ENCODE measurements at places on chromosomes 6 and 20.

- no peak for DNase-seq
These were observed 138.0 kb downstream of the THBS2 start for GRCh38 chr6:169115632-169116031.

DNA sequence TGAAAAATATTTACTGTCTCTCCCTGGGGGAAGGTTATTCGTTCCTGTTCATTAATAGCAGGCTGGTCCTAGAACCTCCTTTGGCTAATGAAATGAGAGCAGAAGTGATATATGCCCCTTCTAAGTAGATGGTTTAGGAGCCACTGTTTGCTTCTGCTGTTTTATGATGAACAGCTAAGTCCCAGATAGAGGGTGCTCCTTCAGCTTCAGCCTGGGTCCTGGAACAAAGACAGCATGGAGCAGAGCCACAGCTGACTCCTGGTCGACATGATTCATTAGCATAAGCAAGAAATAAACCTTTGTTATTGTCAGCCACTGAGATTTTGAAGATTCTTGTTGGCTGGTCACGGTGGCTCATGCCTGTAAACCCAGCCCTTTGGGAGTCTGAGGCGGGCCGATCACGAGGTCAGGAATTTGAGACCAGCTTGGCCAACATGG is 47.8 kb upstream of the ARMC2 start:
- DNase-seq = no peak

DNA sequence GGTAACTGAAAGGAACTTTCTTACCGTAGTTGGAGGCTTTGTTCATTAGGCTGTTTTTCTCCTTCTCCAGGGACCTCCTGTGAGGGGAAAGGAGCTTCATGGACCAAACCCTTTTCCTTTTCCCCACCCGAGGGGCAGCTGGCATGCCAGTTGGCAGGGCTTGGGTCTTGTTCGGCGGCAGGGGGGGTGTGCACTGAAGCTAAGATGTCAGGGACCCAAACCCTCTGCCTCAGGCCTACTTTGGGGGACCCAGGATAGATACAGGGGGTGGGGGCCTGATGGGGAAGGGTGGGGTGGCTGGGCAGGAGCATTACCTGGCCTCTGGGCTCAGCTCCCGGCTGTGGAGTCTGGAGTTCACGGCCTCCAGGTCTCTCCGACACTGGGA is 14.9 kb downstream of the CCDC167 start:
- DNase-seq = no peak

GRCh38 chr6:147054871-147055270 is 149.3 kb upstream of the STXBP5 start:
- no peak for DNase-seq

GRCh38 chr6:91366781-91367180 is 779.9 kb upstream of the MAP3K7 start:
- no peak for DNase-seq

- DNase-seq = no peak
These were observed 3.3 kb downstream of the ATP5F1E start for GRCh38 chr20:59028812-59029211.

DNA sequence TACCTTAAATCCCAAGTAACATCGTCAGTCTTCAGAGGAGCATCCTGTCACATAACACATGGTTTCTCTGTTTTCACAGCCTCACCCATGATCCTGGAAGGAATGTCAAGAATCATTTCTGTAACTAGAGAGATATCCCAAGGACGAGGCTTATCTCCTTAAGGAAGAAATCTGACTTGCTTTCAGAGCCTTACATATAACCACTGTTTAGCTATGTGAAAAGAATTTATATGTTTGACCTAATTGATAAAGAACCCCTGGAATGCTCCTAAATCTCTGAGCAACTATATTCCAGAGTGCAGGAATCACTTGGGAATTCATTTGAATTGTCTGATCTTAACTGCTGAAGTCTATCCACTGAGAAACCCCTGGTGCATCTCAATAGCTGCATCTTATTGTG is 243.1 kb downstream of the ALDH8A1 start:
- DNase-seq = no peak

DNA sequence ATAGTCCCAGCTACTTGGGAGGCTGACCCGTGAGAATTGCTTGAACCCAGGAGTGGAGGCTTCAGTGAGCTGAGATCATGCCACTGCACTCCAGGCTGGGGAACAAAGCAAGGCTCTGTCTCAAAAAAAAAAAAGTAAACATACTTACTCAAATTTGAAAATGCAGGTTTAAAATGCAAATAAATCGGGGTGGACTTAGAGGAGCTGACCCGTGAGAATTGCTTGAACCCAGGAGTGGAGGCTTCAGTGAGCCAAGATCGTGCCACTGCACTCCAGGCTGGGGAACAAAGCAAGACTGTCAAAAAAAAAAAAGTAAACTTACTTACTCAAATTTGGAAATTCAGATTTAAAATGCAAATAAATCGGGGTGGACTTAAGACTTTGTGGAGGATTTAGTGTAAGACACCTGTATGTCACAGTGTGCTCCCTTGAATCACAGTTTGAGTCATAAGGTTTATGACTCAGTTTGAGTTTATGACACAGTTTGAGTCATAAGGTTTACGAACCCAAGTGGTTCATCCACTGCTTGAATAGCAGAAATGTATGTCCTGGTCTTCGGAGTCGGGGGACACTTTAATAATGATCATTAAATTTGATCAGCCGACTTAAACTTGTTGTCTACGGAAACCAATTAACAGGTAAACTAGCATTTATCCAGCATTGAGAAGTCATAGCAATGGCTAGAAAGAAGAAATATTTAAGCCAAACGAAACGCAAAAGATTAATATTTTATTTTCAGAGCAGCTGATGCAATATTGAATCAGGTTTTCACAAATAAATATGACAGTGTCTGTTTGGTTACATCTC is 6.8 kb upstream of the MRPS10 start:
- DNase-seq = peak; percentile 96

- DNase-seq = peak; percentile 21
These were observed 306.9 kb upstream of the SGK1 start for GRCh38 chr6:134624781-134625180.

DNA sequence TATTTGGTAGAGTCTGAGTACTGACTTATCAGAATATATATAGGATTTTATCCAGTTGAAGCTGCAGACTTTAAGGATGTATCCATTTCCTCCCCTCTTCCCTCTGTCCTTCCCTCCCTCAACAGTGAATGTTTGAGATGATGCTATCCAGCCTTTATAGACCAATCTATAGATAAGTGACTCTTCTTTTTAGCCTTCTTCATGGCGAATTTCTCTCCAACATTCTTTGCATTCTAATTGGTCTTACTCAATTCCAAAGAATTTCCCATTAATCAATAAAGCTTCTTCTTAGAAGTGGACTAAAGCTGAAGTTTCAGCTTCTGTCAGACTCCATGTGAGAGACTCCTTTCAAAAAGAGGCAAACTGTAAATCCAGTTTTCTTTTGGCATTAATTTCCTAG is 99.3 kb downstream of the AIG1 start:
- no peak for DNase-seq

GRCh38 chr6:139164001-139164400 is 29.1 kb downstream of the HECA start:
- DNase-seq = no peak

DNA sequence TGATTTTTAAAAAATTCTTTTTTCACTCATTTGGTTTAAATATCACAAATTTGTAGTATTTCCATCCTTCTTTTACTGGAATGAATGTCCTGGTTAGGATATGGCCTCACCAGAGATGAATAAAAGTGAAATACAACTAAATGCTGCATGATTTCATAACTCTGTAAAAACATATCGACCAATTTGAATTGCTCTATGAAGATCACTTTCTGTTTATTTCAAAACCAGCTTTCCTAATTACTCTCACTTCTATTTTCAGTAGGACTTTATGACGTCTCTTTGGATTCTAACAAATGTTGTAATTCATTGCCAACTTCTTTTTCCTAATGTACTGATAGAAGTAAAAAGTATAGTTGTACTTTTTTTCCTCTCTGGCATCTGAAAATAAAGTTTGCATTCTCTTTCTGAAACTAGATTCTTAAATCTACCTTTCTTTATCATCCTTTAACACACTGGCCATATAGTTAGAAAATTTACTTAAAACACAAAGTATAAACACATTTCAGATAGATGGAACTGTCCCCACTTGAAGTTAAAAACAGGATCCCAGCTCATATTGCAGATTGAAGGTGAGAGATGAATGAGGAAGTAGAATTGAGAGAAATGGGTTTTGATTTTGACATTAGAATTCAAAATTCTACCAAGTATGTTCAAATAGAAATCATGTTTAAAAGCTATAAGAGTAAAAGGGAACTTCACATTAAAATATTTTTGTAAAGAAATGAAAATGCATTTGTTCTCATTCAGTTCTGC is 40.3 kb upstream of the IL20RA start:
- no peak for DNase-seq

GRCh38 chr6:40164345-40164755 is 230.1 kb upstream of the MOCS1 start:
- no peak for DNase-seq

DNA sequence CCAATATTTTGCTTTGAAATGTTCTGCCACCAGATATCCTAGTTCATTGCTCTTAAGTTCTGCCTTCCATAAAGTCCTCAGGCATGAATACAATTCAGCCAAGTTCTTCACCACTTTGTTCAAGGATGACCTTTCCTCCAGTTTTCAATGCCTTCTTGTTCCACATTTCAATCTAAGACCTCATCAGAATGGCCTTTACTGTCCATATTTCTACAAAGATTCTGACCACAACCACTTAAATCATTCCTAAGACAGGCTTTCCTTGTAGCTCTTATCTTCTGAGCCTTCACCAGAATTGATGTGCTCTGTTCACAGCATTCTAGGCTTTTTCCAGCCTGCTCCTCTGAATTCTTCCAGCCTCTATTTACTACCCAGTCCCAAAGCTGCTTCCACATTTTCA is 319.0 kb downstream of the HACE1 start:
- DNase-seq = no peak

DNA sequence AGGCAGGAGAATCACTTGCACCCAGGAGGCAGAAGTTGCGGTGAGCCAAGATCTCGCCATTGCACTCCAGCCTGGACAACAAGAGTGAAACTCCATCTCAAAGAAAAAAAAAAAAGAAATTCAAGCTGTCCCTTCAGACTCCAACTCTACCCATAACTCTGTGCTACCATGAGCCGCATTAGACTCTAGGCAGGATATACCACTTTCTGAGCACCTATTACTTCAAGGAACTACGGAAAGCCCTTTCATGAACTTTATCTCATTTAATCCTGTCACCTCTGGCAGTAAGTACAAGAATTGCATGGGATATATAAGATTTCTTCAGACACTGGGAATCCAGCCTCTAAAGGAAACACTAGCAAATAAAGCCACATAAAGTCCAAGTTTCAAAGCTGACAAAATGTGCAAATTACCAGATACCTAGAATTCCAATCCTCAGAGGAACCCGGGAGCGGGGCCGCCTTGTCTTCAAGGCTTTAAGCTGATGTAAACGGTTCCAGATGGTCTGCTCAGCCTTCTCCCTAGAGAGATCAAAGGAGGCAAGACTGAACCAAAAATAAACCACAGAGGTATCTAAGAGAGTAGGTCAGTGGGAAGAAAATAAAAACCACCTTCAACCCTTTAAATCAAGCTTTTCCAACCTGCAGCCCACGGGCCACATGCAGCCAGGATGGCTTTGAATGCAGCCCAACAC is 9.4 kb downstream of the CDK5RAP1 start:
- no peak for DNase-seq

- DNase-seq = no peak
These were observed 12.8 kb upstream of the VSTM2L start for GRCh38 chr20:37890108-37890507.

GRCh38 chr20:42957018-42957703 is 232.5 kb downstream of the PTPRT start:
- no peak for DNase-seq

DNA sequence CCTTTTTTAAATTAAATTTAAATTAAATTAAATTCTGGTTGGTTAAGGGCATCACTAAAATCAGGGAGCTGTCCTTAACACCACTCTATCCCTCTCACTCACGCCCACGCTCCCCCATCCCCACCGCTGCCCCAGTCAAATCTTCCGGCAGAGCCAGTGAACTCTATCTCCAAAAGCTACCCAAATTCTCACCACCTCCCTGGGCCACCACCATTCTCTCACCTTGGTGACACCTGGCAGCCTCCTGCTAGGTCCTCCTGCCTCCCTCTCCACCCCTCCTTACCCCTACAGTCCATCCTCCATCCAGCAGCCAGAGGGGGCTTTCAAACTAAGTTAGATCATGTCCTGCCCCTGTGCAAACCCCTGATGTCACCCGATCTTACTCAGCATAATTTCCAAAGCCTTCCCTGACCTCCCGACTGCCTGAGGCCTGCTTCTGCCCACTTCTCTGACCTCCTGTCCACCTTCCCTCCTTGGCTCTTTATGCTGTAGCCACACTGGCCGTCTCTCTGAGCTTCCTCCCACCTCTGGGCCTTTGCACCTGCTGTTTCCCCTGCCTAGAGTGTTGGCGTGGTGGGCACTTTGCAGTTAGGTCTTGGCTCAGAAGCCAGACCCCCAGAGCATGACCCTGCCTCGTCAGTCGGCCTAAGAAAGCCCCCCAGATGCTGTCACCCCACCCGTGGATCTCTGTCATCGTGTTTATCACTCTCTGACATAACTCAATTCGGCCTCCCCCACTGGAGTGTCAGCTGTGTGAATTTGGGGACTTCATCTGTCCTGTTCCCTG is 24.7 kb downstream of the PTGIS start:
- no peak for DNase-seq

DNA sequence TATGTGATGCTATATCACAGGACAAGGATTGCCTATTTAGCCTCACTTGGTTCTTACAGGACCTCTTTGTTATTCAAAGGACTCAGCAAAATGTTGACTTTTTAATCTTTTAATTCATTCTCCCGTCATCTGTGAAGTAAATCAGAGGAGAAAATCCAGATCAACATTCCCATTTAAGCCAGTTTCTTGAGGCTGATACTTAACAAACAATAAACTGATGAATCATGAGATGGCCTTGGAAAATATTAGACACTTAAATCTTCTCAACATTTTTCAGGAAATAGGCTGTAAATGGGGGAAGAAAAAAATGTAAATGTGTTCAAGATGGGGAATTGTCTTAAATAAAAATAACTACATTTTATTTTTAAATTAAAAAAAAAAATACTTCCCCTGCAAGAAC is 55.9 kb upstream of the UBR2 start:
- no peak for DNase-seq

DNA sequence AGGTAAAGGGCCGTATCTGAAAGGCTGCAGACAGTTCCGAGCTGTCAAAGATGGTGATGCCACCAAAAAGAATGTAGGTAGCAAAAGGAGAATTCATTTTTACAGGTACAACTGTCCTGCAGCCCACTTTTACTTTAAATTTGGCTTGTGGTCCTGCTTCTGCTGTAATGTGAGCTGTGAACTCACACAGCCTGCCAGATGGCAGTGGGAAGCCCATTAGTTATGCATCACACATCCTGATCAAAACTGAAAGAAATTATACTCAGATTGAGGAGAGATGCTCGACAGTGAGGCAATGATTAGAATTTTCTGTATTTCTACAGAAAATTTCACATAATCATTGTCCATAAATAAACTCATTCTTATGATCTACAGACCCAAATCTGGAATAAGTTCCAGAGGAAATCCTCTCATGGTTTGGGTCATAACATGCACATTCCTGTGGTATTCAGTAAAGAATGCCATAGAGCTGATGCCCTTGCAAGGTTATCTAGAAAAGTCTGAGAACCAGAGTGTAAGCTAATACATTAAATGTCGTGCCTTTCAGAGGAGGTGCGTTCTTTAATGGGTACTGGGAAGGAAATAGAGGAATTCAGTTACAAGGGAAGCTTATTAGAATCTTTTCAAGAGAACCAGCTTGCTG is 23.9 kb upstream of the E2F3 start:
- DNase-seq = no peak
